ENCODE measurements at places on chromosomes 3 and 15. TPM values are rescaled to one million over a fixed set of nuclear protein-coding genes. Genes with fewer than 3 reads are reported as not detected.

Gene MYZAP
- total RNA-seq: 0.33 TPM

Gene PEX5L
- total RNA-seq: 0.59 TPM

Gene OR4F6
- total RNA-seq: not detected

Gene LRRIQ4
- total RNA-seq: 0.11 TPM

Gene HHLA2
- total RNA-seq: not detected

Gene PROS1
- 52.4 TPM for total RNA-seq

DNA sequence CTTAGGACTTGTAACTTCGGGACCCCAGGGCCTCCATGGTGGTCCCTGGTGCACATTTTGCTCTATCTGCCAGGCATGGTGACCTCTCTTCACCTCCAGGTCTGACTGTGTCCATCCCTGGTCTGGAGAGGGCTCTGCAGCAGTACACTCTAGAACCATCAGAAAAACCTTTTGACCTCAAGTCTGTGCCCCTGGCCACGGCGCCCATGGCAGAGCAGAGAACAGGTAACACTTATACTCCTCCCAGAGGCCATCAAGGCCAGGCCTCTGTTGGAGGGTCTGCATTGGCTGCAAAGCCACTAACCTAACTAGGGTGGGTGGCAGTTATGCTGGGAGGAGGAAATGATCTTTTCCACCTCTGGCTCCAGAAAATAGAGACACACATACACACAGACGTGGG is 10.3 kb upstream of the HMCES start:
- no peaks in the 10 kb centered on the region for H3K4me1 ChIP-seq
- no peaks in the 10 kb centered on the region for H3K27me3 ChIP-seq
- no peak overlapping the region for H3K27ac ChIP-seq
- no peak for DNase-seq
- peaks cover 95% of the 10 kb centered on the region for H3K36me3 ChIP-seq

DNA sequence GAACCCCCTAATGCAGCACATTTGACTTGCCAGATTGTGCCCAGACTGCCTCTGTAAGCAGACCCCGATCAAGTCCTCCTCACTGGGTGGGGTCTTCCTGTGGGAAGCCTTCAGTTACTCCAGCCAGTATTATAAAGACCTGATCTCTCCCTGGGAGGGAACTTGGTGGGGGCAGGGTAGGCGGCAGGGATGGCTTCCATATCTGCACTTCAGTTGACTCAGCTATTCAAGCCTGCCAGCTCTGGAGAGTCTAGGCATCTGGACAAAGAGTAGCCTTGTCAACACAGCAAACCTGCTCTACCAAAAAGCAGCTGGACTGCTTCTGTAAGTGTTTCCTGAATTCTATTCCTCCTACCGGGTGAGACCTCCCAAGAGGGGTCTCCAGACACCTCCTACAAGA is 21.0 kb upstream of the SLC25A38 start:
- no peaks in the 10 kb centered on the region for H3K4me1 ChIP-seq
- no peak for DNase-seq
- H3K36me3 ChIP-seq: no peaks in the 10 kb centered on the region
- H3K4me3 ChIP-seq: no peak overlapping the region

- no peak overlapping the region for H3K4me3 ChIP-seq
- no peaks in the 10 kb centered on the region for H3K36me3 ChIP-seq
- peak; percentile 81 for DNase-seq
- no peak overlapping the region for H3K27ac ChIP-seq
These were observed 56.7 kb upstream of the BLM start for GRCh38 chr15:90660195-90660998.

DNA sequence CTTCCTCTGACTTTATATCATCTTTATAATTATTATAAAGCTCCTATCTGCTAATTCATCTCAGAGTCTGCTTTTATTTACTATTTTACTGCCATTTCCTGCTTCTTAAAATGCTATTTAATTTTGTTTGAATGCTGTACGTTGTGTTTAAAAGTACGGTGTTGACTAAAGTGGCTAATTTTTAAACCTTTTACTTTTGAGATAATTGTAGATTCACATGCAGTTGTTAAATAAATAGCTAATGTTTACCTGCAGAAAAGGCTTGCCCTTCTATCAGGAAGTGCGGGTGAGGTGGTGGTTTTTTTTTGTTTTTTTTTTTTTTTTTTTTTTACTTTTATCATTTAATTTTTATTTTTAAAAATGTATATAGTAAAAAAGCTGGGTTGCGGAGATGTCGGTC is 41.3 kb downstream of the XYLB start:
- peaks cover 5% of the 10 kb centered on the region for H3K36me3 ChIP-seq
- DNase-seq: no peak
- H3K27ac ChIP-seq: no peak overlapping the region
- no peaks in the 10 kb centered on the region for H3K27me3 ChIP-seq

GRCh38 chr15:79933231-79933630 is 36.4 kb upstream of the MTHFS start:
- no peak overlapping the region for H3K27ac ChIP-seq
- peaks cover 5% of the 10 kb centered on the region for H3K4me1 ChIP-seq
- H3K4me3 ChIP-seq: no peak overlapping the region
- no peaks in the 10 kb centered on the region for H3K36me3 ChIP-seq
- DNase-seq: no peak

- peaks cover 7% of the 10 kb centered on the region for H3K4me1 ChIP-seq
- H3K4me3 ChIP-seq: no peak overlapping the region
- no peak overlapping the region for H3K27ac ChIP-seq
- no peak for DNase-seq
- H3K27me3 ChIP-seq: peaks cover 36% of the 10 kb centered on the region
These were observed 39.5 kb upstream of the FMN1 start for GRCh38 chr15:33234020-33234461.

DNA sequence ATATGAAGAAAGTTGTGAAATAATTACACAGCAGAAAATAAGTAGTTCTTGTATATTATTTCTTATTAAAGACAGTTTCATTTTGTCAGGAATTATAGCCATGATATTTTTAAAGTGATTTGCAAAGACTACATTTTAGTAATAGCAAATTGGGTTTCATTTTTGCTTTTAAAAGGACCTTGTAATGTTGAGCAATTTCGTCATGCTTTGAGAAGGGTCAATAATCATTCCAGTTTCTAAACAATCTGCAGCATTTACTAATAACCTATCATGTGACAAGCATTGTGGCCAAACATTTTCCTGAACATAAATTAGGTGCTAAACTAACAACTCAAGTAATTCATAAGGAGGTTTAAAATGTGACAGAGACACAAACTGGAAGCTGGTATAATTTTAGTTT is 214.4 kb upstream of the CBLB start:
- DNase-seq: no peak
- no peaks in the 10 kb centered on the region for H3K4me1 ChIP-seq
- no peaks in the 10 kb centered on the region for H3K27me3 ChIP-seq
- H3K4me3 ChIP-seq: no peak overlapping the region

GRCh38 chr15:48609486-48609885 is 36.0 kb downstream of the FBN1 start:
- H3K36me3 ChIP-seq: no peaks in the 10 kb centered on the region
- DNase-seq: no peak
- no peak overlapping the region for H3K27ac ChIP-seq
- no peak overlapping the region for H3K4me3 ChIP-seq
- H3K27me3 ChIP-seq: no peaks in the 10 kb centered on the region
- no peaks in the 10 kb centered on the region for H3K4me1 ChIP-seq

DNA sequence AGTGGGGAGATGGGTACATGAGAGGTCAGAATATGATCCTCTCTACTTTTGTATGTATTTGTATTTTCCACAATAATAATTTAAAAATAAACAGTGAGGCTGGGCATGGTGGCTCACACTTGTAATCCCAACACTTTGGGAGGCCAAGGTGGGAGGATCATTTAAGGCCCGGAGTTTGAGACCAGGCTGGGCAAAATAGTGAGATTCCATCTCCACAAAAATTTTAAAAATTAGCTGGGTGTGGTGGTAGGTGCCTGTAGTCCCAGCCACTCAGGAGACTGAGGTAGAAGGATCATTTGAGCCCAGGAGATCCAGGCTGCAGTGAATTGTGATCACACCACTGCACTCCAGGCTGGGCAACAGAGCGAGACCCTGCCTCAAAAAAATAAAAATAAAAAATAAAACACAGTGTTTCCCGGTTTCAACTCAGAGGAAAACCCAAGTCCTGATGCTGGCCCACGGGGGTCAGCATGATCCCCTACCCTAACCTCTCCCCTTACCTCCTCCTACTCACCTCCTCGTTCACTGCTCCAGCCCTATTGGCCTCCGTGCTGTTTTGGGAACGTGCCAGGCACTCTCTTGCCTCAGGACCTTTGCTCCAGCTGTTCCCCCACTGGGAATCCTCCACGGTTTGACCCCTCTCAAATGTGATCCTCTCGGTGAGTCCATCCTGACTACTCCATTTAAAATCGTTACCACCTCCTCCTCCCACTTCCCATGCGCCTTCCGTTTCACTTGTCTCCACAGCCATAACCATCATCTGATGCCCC is 2.9 kb upstream of the KLHL40 start:
- no peak overlapping the region for H3K27ac ChIP-seq
- no peaks in the 10 kb centered on the region for H3K36me3 ChIP-seq
- no peak overlapping the region for H3K4me3 ChIP-seq
- H3K27me3 ChIP-seq: no peaks in the 10 kb centered on the region
- no peaks in the 10 kb centered on the region for H3K4me1 ChIP-seq

GRCh38 chr3:137946356-137946973 is 63.5 kb upstream of the CLDN18 start:
- no peaks in the 10 kb centered on the region for H3K36me3 ChIP-seq
- peaks cover 12% of the 10 kb centered on the region for H3K27me3 ChIP-seq
- no peak overlapping the region for H3K27ac ChIP-seq
- no peak overlapping the region for H3K4me3 ChIP-seq
- H3K4me1 ChIP-seq: no peaks in the 10 kb centered on the region
